ENCODE measurements at places on chromosomes 13 and 19.

GRCh38 chr19:41849067-41849466 lies 4.2 kb downstream of the DMRTC2 start:
- DNase-seq, result no peak

DNA sequence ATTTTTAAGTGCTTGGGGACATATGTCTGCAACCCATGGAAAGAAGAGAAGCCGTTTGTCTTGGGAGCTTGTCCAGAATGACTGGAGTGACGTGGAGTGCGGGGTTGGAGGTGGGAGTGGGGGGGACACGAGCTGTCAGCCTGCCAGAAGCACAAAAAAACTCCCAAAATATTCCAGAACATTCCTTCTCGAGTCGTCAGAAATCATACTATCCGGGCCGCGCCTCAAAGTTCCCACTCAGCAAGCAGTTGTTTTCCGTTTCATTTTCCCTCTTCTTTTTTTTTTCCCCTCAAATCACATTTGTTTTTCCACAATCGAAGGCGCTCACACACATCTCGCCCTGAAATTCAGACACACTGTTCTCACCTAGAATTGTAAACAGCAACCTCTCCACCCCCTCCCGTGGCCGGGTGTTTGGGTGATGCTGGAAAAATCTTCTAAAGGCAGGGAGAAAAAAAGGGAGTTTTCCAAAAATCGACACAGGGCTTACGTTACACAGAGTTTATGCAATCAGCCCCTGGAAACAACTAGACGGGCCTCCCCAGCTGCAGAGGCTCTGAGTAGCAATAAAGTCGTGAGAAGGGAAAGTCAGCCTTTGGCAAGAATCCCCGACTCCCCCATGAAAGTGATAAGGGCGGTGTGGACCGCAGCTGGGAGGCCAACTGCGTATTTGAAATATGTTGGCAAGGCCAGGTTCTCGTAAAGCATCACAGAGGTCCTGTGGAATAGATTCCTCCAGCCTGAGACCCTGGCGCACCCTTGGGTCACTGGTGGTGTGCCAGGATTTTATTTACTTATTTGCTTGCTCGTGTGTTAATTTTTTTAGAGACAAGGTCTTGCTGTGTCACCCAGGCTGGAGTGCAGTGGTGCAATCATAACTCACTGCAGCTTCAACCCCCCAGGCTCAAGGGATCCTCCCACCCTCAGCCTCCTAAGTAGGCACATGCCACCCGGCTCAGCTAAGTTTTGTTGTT lies 31.2 kb upstream of the KLF2 start:
- DNase-seq, result no peak

DNA sequence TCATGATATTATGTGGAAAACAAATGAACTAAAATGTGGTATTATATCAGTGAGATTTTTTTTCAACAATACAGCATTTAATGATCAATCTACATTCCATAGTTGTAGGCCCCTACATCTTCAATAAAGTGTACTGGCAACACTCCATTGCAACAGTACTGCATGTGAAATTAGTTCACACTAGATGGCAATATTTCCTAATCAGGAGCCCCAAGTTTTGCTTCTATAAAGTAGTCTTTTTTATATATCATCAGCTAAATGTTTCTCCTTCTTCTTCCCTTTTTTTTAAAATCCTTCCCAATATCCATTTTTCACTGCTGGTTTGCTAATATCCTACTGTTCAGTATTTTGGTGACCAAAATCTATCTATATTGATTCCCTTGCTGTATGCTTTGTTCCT lies 528.3 kb upstream of the ATXN8OS start:
- no peak for DNase-seq

DNA sequence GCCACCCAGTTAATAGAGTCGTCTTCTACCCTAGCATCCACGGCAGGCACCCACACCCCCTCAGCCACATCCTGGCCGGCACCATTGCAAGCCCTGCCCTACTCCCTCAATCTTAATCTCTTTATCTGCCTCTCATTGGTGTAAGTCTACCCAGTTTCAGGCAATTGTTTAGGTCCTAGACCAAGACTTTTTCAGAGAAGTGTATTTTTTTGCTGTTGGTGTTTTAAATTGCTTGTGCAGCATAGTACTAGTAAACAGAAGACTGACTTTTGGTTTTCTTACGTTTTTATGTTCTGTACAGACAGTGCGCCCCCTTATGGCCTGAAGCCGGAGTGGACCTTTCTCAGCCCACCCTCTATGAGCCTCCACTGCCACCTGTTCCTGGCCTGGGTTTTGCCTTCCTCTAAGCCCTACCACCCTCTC lies 2.3 kb upstream of the LCP1 start:
- DNase-seq, result peak; percentile 81

DNA sequence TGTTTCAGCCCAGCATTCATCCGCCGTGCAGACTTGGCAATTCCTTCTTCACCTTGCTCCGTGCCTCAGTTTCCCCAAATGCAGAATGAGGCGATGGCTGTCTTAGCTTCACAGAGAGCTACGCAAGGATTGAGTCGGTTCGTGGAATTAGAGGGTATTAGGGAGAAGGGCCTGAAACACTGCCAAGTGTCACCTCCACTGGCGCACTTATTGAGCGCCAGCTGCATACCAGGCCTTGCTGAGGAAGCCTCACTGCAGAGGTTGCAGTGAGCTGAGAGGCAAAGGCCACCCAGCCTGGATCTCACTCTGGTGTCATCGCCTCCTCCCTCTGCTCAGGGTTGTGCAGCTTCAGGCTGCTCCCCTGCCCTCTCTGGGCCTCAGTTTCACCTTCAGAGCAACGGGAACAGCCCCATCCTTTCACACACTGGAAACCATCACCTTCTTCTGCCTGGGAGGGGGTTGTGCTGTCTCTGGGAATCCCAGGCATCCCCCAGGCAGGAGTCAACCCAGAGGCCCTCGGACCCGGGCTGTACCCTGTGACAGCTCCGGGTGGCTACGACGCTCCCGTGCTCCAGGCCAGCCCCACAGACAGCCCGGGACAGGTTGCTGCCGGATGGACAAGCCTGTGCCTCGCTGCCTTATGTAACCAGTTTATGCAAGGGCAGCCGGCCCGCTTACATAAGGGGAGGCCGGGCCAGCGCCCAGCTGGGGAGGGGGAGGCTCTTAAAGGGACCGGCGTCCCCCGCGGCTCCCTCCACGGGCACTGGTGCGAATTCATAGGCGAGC lies 31.9 kb downstream of the NFIC start:
- no peak for DNase-seq

- no peak for DNase-seq
Observed at GRCh38 chr19:371501-372168, 27.0 kb upstream of the MIER2 start.

- no peak for DNase-seq
Observed at GRCh38 chr19:17393914-17394313, at the start of gene CCDC194. CCDC194 (minus strand) TSS chr19:17394196; CDS start chr19:17394158, 38 bp downstream.

DNA sequence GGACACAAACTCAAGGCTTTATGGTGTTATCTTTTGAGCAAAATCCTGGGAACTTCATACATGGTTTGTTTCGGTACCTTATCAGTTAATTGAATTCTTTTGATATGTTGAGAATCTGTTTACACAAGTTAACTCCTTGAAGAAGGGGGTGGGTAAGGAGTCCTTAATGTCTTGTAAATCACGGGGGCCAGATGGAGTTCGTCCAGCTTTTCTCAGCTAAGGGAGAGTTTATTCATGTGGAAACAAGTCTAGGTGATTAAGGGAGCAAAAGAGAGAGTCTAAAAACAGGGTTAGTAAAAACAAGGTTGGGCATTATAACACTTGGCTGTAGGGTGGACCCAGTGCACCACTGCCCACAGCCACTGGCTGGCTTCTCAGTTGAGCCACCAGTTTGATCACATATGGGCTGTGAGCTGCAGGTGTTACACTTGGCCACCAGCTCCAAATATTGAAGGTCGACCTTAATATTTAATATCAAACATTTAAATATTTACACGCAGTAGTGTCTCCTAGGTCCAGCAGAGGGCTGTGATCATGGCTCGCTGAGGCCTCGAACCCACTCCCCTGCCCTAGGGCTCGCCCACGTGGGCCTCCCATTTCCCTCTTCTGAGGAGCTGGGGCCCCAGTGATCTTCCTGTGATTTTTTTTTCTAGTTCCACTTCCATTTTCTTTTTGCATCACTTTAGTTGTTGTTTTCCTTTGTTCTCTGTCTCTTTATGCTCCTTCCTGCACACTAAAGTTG lies 21.0 kb upstream of the ZNF43 start:
- no peak for DNase-seq

DNA sequence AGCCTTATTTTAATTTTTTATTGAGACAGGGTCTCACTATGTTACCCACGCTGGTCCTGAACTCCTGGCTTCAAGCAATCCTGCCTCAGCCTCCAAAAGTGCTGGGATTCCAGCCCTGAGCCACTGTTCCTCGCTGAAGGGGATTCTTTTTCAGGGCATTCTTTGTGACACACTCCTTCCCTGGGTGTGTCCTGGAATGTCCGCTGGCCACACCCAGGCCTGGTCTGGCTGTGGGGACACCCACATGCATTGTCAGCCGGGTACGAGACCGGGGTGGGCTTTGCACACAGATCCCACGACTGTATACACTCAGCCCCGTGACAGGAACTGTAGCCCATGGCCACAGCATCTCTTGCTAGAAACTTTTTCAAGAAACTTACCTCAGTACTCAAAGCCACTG lies 34.4 kb upstream of the GATAD2A start:
- DNase-seq, result no peak

DNA sequence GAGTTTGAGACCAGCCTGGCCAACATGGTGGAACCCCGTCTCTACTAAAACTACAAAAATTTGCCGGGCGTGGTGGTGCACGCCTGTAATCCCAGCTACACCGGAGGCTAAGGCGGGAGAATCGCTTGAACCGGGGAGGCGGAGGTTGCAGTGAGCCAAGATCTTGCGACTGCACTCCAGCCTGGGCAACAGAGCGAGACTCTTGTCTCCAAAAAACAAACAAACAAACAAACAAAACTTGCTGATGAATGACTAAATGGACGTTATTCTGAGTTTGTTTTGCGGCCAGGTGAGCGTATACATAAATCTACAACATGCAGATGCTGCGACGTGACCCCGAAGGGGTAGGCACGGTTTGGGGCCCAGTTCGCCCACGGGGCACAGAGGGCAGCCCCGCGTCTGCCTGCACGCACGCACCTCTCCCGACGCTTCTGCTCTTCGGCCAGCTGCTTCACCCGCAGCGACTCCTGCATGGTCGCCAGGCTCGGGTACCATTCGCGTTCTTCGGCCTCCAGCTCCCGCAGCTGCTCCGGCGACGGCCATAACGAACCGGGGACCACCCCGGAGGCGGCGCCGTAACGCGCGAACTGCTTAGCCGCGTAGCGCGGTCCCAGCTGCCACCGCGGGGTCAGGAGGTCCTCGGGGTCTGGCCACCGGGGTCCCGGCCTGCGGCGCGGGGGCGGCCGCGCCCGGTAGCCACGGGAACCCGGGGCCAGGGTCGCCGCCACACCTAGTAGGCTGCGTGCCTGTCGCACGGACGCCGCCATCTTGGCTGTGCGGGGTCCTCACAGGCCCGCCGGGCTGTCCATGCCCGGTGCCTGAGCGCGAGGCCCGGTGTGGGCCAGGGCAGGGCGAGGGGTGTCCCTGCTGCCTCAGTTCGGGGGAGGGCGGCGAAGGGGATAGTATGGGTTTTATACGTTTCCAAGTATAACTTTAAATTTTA lies at the start of gene GADD45GIP1:
Gene GADD45GIP1 (minus strand): TSS at position 778 of the 943 bp plus-strand sequence. CDS start 11 bp downstream, at position 767.
- DNase-seq, result peak; percentile 84

DNA sequence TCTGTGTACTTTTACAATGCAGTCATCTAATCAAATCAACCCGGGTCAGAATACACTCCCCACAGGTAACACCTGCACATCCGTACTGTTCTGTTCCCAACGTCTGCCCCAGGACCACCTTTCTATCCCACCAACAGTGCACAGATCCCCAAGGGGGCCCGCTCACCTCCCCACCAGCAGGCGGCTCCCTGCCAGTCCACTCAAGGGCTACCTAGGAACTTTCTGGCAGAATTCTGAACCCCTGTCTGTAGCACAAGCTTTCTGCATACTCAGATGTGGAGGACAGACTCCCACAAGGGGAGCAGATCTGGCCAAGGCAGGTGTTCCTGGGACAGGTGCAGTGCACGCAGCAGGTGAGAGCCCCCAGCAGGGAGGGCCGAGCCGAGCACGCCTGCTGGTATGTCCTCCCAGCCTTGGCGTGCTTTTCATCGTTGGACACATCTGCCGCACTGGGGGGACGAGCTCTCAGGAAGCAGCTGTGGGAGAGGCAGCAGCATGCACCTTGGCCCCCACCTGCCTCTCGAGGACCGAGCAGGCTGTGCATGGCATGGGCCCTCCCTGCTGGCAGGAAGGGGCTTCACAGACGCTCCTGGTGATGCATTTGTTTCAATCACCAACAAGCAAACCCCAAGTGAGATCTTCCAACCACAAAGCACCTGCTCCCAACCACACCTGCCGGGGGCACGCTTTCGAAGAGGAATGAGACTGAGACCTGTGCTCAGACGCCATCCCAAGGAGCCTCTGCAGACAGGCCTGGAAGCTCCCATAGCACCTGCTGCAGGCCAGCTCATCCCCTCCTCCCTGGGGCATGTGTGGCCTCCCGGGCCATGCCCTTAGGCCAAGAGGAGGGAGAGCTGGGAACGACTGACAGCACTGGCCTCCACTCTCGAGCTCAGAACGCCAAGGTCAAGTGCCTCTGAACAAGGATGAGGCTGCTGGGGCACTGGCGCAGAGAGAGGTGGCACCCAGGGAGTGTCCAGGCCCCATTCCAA lies 35.9 kb downstream of the RAB20 start:
- peak; percentile 24 for DNase-seq

DNA sequence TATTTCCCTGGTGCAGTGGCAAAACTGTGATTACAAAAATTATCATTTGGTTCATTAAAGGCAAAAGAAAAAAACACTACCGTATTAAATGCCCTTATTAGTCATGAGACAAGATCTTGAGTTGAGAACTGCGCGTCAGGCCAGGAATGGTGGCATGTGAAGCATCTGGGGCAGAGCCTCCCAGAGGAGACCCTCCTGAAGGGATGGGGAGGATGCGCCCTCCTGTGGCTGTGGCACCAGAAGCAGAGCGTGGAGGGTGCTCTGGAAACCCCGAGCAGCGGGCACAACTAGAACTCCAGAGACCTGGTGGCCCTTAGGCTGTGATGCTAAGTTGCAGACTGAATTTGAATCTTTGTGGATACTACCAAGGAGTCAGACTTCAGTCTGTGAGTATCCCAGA lies 11.5 kb downstream of the CUL4A start:
- DNase-seq, result peak; percentile 21

GRCh38 chr19:40599902-40600569 lies 1.1 kb upstream of the LTBP4 start:
- DNase-seq, result no peak

GRCh38 chr19:19552798-19553197 lies 14.7 kb downstream of the CILP2 start:
- DNase-seq, result no peak

Data from activated CD4-positive, alpha-beta T cell treated with anti-CD3 and anti-CD28 coated beads, Interleukin-2, amount 10 ng/mL, durations not matched to agents 7 days and 5 days (primary cell).